Calu3 (cell line): ENCODE measurements at places on chromosomes 4 and X.
A peak's percentile ranks its signal among the peaks of the same experiment; 100 is the strongest.

GRCh38 chrX:136028383-136028984 lies 43.2 kb downstream of the SLC9A6 start:
- peak; percentile 2 for DNase-seq

DNA sequence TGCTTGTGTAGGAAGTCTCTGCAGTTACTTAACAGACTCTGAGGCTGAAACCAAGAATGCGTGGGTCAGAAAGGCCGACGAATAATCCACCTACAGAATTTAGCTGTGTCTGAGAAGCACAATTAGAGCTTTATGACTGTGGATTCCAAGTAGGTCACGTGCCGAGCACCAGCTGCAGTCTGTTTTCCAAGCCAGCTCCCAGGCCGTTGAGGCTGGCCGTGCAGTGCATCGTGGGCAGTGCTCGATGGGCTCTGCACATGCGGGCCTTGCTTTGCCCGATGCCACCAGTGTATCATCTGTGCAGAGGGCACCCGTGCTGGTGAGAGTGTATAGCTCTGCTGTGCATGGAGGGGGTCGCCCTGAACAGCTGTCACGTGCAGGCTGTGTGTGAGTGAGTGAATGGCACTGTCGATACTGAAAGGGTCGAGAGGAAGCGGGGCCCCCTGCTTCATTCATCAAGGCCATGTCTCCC lies 67.5 kb upstream of the CLDN34 start:
- DNase-seq, result no peak

- DNase-seq, result no peak
These were observed 56.3 kb upstream of the CXCL8 start for GRCh38 chr4:73684097-73684496.

DNA sequence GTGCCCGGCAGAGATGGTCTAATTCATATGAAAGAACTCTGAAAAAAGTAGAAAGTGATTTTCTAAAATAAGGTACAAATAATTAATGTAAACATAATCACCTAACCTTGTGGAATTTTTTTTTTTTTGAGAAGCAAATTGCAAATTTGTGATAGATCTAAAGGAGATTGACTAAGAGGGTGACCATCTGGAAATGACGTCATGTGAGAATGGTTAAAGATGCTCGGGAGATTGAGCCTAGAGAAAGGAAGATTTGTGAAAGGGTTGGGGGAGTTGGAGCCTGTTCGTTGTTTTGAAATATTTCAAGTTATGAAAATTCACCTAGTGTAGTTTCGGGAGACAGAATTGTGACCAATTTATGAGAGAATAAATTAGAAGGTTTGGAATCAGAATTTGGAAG lies 115.7 kb upstream of the ANK2 start:
- no peak for DNase-seq

GRCh38 chrX:104165894-104166734 lies at the start of gene FAM199X:
FAM199X (plus strand) TSS chrX:104166453; CDS start chrX:104166786, 333 bp downstream.
- peak; percentile 92 for DNase-seq

DNA sequence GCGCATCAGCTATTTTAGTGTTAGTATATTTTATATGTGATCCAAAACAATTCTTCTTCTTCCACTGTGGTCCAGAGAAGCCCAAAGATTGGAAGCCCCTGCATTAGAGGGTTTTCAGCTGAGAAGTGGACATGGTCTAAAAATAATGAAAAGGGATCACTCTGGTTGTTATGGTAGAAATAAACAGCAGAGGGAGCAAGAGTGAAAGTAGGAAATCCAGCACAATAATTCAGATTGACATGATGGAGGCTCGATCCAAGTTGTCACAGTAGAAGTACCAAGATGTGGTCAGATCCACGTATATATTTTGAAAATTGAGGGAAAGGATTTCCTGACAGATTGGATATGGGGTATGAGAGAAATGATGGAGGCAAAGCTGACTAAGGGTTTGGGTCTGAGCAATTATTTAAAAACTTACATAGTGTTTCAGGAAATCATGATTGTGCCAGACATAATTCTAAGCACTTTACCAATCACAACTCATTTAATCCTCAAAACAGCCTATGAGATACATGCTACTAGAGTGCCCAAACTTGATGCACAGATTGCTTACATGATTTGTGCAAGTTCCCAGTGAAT lies 17.0 kb upstream of the TMEM144 start:
- DNase-seq, result no peak

DNA sequence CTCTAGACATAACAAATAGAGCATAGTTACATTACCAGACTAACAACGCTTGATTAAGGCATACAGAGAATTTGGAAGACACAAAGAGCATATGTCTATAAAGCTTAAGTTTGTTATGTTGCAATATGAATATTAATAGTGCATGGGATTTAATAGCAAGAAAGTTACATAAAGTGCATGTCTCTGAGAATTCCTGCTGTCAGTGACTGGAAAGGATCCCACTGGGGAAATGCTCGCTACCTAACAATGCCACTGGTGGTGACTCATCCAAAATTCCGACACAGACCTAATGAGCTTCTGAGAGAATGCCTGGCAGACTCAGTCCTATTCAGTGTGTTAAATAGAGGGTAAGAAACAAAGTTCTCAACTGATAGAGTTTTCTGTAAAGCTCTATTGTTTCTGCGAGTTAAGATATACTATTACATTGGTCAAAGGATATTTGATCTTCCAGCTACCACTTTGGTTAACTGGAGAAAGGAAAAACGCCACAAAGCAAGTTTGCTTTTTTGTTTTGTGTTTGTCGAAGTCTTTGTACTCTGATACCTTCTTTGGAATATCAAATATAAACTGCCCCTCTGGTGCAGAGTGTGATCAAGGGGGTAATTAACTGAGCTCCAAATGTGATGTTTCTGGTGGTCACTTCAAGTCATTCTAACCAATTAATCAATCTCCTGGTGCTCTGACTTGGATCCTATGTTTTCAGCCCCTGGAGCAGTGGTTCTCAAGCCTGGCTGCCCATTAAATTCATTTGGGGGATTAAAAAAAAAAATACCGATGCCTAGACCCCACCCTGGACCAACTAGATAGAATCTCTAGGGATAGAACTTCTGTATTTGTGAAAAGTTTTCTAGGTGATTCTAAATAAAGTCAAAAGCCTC lies 107.9 kb downstream of the PALLD start:
- DNase-seq, result peak; percentile 23
